Stimulated activated CD4-positive, alpha-beta T cell treated with anti-CD3 and anti-CD28 coated beads, Interleukin-15, amount 100 ng/mL, for 48 hours (primary cell): ENCODE measurements at places on chromosomes 6 and 20.

GRCh38 chr6:73231986-73232391, 6.7 kb upstream of the KHDC1L start:
- DNase-seq: no peak

- DNase-seq: no peak
Measured at GRCh38 chr6:53175027-53175426, 26.4 kb upstream of the GCM1 start.

- DNase-seq: no peak
Measured at GRCh38 chr6:69820018-69820417, 23.2 kb upstream of the LMBRD1 start.

GRCh38 chr6:106087548-106088325, 1.6 kb downstream of the PRDM1 start:
- DNase-seq: no peak

GRCh38 chr6:33172688-33173534, 19.4 kb downstream of the COL11A2 start:
- no peak for DNase-seq

GRCh38 chr6:67759001-67759400, 876.1 kb upstream of the ADGRB3 start:
- DNase-seq: no peak

DNA sequence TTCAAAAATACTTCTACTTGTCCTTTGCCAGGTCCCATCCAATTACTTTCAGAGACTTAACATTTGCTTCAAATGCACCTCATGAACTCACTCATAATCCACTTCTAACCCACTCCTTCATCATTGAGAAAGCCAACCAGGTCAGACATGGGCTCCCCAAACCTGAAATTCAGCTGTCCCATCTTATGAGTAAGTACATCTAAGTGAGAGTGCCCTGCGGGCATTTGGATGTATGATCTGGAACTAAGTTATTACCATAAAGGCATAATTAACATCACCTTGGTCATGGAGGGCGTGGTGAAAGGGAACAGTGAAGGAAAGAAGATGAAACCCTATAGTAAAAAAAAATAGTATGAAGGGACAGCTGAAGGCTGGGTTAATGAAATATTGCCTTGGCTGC, 896.8 kb downstream of the C6orf118 start:
- no peak for DNase-seq

GRCh38 chr6:135002974-135003703, 51.5 kb downstream of the HBS1L start:
- DNase-seq: no peak
